Cerebellar cortex (tissue), 1 donor: ENCODE measurements at places on chromosomes 13 and 19.

- no peak for DNase-seq
These were observed 3.7 kb upstream of the ZNF444 start for GRCh38 chr19:56137405-56137804.

GRCh38 chr19:3459965-3460582 is 20.3 kb downstream of the SMIM24 start:
- no peak for DNase-seq

- no peak for DNase-seq
These were observed 645 bp downstream of the GRIN3B start for GRCh38 chr19:1000591-1001537.

DNA sequence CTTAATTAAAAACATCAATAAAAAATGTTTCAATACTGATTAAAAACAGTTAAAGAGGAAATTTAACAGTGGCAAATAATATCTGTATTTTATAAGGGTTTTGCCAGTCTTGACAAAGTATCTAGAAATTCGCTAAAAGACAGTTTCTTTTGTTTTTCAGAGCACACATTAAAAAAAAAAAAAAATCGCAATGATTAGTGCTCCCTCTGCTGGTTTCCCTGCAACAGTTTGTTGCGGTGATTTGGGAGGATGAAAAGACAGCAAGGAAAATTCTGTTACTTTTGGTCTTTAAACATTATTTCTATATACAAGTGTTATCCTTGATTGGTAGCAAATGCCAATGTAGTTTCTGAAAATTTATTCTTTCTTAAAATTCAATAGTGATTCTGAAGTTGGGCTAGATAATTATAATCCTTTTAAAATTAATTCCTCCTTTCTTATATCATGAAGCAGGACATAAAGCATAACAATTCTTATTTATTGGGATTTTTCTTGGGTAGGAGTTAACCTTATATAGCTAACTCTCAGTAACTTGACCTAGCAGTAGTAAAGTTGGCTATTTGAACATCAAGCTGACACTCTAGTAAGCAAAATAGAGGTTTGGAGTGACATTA is 23.1 kb upstream of the SPRY2 start:
- DNase-seq, result peak; percentile 65

- no peak for DNase-seq
These were observed 7.4 kb downstream of the MICOS13 start for GRCh38 chr19:5672708-5673459.

GRCh38 chr19:34165295-34165738 is 7.0 kb upstream of the LSM14A start:
- DNase-seq, result no peak

GRCh38 chr13:50518781-50519201 is 324.7 kb downstream of the DLEU7 start:
- DNase-seq, result no peak

DNA sequence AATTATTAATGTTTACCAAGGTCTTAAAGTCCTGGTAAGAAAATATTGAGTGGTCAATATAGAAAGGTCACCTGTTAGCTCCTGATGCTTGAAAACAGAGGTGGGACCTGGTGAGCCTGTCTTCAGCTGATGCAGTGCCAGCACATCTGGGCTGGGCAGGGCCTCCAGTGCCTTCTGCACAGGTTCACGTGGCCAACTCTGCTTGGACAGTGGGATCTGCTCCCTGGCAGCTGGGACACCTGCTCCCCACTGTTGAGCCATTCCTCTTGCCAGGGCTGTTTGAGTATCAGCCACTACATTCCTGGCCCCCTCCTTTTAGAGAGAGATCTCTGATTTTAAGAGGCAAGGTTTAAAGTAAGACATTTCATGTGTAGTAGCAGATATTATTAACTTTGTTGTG is 135.0 kb downstream of the TM9SF2 start:
- DNase-seq, result no peak

DNA sequence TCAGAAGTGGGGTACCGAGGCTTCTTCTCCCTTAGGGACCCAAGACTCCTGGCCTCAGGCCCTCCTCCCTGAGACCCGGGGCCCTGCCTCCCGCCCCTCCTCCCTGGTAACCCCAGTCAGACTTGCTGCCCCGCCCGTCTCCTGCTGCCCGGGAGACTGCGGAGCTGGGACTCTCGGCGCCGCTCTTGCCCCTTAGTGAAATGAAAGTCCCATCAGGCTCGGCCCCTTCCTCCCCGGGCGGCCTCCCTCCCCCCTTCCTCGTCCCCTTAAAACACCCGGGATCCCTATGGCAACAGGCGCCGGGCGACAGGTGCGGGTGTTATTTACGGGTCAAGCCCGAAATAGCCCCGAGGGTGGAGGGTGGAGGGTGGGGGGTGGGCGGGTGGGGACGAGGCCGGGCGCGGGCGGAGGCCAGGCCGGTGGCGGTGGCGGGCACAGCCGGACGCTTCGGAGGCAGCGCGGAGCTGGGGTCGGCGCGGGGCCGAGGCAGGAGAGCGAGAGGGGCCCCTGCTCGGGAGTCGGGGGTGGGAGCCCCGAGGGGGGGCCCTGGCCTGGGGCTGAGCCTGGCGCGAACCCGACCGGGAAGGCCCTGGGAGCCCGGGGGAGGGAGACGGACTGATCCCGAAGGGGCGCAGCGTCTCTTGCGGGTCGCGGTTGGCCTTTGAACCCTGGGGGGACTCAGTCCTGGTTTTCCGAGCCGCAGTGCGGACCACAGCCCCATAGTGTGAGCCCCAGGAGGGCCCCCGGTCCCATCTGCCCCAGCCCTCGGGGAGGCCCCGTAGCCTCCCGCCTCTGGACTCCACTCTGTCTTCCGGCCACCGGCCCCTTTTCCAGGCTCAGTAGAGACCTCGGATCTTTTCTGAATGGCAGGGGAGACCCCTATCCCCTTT is at the start of gene CACNG6:
CACNG6 (plus strand) TSS at position 414 of the 890 bp plus-strand sequence. CDS start 1,241 bp downstream, outside the sequence.
- DNase-seq, result no peak
